ENCODE measurements at places on chromosomes 6 and 20. TPM values are rescaled to one million over a fixed set of nuclear protein-coding genes. Genes with fewer than 3 reads are reported as not detected.

DNA sequence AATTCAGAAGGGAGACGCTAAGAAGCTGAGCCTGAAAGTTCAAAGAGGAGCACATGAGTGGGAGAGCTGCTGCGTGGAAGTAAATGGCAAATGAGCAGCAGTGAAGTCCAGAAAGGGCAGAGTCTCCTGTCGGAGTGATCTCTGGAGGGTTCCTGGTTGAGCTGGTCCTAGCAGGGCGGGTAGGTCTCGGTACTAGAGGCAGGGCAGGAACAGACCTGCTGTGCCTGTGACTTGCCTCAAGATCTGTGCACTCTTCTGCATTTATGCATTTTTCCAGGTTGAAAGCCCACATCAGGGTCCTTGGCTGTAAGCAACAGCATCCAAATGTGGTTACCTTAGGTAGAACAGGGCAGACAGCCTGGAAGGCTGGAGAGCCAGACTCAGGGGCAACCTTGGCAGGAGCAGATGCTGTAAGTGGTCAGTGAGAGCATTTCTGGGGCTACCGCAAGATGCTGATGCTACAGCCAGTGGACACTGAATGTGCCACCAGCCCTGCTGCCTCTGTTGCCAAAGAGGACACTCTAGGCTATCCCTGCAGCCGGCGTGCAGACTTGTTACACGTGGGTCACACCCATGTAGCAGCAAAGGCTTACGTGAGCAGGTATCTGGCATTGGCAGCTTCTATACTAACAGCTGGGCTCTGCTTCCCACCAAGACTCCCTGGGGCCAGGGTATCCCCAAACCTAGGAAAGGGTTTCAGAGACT is 8.4 kb downstream of the DUSP22 start:
- no peak for DNase-seq
- H3K27ac ChIP-seq: no peak overlapping the region
- H3K4me3 ChIP-seq: no peak overlapping the region
- no peaks in the 10 kb centered on the region for H3K4me1 ChIP-seq
- H3K27me3 ChIP-seq: no peaks in the 10 kb centered on the region

DNA sequence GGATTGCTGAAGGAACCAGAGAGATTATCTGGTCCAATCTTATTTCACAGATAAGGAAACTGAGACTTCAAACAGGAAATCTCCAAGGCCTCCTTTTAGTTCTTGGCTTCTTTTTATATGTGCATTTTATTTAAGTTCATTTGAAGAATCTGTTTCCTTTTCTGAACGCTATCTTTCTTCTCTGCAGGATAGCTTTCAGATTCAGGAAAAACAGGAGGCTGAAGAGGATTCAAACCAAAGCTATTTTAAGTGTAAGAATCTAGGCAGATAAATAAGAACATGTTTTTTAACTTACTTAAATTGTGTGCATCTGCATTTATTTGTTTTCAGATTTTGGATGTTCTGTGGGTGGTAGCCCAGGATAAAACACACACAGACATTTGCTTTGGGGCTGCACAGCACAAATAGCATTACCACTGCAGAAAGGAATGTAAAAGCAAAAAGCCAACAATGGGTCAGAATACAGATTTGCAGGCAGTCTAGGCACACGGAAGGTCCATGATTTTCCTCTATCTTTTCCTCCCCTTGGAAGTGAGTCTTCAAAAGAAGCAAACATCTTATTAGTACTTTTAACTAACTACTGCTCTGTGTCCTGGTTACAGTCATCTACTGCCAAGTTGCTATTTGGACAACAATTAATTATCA is 188.8 kb upstream of the TBX18 start:
- H3K4me1 ChIP-seq: no peaks in the 10 kb centered on the region
- H3K27me3 ChIP-seq: no peaks in the 10 kb centered on the region
- DNase-seq: no peak
- no peak overlapping the region for H3K4me3 ChIP-seq
- H3K27ac ChIP-seq: no peak overlapping the region

- H3K36me3 ChIP-seq: no peaks in the 10 kb centered on the region
- peaks cover 4% of the 10 kb centered on the region for H3K4me1 ChIP-seq
- no peak overlapping the region for H3K27ac ChIP-seq
- DNase-seq: no peak
- H3K4me3 ChIP-seq: no peak overlapping the region
These were observed 8.4 kb upstream of the NUP153 start for GRCh38 chr6:17714879-17715851.

Gene BHLHE23
- not detected for total RNA-seq

DNA sequence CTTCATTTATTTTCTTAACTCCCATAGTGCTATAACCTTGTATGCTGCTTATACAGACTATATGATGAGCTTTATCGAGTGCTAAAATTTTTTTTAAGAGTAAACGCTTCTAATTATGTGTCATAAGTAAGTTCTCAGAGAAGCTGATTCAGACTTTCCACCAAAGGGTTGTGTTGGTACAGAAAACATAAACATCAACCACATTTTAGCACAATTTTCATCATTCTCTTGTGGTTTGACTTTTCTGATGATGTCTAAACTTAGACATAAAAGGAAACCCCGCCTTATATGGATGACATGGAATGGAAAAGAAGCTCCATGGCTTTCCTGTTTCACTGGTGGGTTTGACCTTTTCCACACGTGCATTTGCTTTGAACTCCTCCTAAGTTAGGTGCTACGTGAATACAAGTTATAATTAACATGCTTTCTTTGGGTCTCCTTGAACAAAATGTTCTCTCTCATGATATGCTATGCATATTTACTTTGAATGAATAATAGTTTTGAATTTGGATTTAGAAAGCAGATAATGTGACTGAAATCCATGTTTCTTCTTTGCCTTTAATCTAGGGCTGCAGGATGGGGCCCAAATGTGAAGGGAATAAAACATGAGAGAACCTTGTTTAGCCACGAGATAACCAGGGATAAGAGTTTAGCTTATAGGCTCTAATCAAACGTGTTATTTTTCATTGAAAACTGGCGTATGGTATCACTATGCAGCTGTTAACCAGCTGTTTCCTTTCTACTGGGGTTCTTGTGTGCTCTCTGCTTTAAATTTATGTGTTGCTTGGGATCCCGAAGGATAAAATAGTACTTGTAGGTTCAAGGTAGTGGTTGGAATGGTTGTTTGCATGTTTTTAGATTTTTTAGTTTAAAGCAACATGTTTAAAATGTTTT is 127.1 kb upstream of the AHI1 start:
- no peak overlapping the region for H3K27ac ChIP-seq
- H3K36me3 ChIP-seq: no peaks in the 10 kb centered on the region
- DNase-seq: no peak
- peaks cover under 1% of the 10 kb centered on the region for H3K27me3 ChIP-seq
- peaks cover 3% of the 10 kb centered on the region for H3K4me1 ChIP-seq
- H3K4me3 ChIP-seq: no peak overlapping the region

DNA sequence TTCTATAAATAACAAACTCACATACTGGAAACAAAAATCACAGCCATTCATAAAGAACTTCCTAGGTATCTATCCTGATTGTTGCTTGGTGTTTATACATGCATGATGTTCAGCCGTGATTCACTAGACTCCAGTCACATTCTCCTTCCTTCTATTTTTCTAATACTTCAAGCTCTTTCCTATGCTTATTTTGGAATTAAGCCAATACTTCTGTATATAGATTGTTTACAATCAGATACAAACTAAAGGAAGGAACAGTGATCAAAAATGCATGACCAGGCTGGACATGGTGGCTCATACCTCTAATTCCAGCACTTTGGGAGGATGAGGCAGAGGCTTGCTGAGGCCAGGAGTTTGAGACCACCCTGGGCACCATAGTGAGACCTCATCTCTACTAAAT is 377.5 kb upstream of the IRAK1BP1 start:
- no peak overlapping the region for H3K27ac ChIP-seq
- DNase-seq: no peak
- no peak overlapping the region for H3K4me3 ChIP-seq
- H3K27me3 ChIP-seq: no peaks in the 10 kb centered on the region

Gene CST7
- 0.86 TPM for total RNA-seq

Gene ANGPT4
- not detected for total RNA-seq

GRCh38 chr6:71349395-71349794 is 60.8 kb downstream of the OGFRL1 start:
- H3K27me3 ChIP-seq: peaks cover under 1% of the 10 kb centered on the region
- no peak overlapping the region for H3K4me3 ChIP-seq
- H3K27ac ChIP-seq: no peak overlapping the region
- H3K36me3 ChIP-seq: no peaks in the 10 kb centered on the region

GRCh38 chr20:15063081-15063480 is 725.7 kb upstream of the FLRT3 start:
- no peaks in the 10 kb centered on the region for H3K36me3 ChIP-seq
- H3K4me1 ChIP-seq: no peaks in the 10 kb centered on the region
- peaks cover 5% of the 10 kb centered on the region for H3K27me3 ChIP-seq
- DNase-seq: no peak

- no peak overlapping the region for H3K4me3 ChIP-seq
- DNase-seq: no peak
- no peaks in the 10 kb centered on the region for H3K4me1 ChIP-seq
- H3K27me3 ChIP-seq: peaks cover 14% of the 10 kb centered on the region
- H3K36me3 ChIP-seq: no peaks in the 10 kb centered on the region
- no peak overlapping the region for H3K27ac ChIP-seq
These were observed 43.7 kb downstream of the DAAM2 start for GRCh38 chr6:39835821-39836295.

Gene PTK7
- total RNA-seq: 0.82 TPM

- peaks cover 72% of the 10 kb centered on the region for H3K4me1 ChIP-seq
- peak overlapping the region; percentile 91 for H3K27ac ChIP-seq
- DNase-seq: no peak
- H3K27me3 ChIP-seq: no peaks in the 10 kb centered on the region
These were observed 30.4 kb downstream of the SERPINB9 start for GRCh38 chr6:2872423-2873358.

DNA sequence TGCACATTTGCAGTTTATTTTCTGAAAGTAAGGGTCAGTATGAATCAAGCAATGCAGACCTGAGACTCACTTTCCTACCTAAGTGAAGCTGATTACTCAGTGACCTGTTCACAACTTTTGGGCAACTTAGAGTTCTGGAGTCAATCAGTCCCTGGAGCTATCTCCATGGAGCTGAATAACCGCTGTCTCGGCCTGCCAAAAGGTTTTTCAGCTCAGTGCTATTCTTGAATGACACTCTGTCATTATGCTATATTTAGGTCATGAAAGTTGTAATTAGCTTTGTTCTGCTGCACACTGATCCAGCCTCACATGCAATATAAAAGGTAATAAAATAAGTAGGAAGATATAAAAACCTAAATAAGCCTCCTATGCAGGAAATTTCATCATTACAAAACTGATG is 356.0 kb downstream of the BMP2 start:
- DNase-seq: no peak
- no peak overlapping the region for H3K27ac ChIP-seq
- H3K27me3 ChIP-seq: no peaks in the 10 kb centered on the region
- H3K4me3 ChIP-seq: no peak overlapping the region
- no peaks in the 10 kb centered on the region for H3K36me3 ChIP-seq
- no peaks in the 10 kb centered on the region for H3K4me1 ChIP-seq

DNA sequence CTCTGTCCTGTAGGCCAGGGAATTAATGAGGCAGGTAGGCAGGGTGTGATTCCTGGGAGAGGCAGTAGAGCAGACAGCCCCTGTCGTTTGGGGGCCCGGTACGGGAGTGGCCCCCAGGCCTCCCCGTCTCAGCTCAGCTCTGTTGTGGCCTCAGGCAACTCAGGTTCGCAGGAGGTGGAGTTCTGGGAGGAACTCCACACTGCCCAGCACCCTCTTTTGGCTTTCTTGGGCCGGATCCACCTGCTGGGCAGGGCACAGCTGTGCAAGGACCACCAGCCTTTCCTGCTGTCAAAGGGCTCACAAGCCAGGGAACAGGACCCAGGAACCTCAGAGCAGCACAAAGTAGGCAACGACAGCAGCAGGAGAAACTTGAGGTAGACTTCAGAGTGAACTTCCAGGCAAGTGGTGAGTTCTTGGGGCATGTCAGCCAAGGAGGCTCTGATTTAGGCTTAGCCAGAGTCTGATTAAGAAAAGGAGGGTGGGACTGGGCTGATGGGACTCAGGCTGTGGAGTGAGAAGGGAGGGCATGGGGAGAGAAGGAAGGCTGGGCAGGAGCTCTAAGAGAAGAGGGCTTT is 36.9 kb downstream of the RAB44 start:
- H3K27me3 ChIP-seq: no peaks in the 10 kb centered on the region
- H3K4me1 ChIP-seq: peaks cover 37% of the 10 kb centered on the region
- H3K27ac ChIP-seq: peak overlapping the region; percentile 65
- H3K4me3 ChIP-seq: peak overlapping the region; percentile 72
- DNase-seq: no peak

GRCh38 chr6:135581211-135581610 is 83.7 kb upstream of the AHI1 start:
- H3K4me3 ChIP-seq: no peak overlapping the region
- no peaks in the 10 kb centered on the region for H3K27me3 ChIP-seq
- peaks cover 8% of the 10 kb centered on the region for H3K4me1 ChIP-seq
- no peak for DNase-seq
- H3K36me3 ChIP-seq: no peaks in the 10 kb centered on the region
- no peak overlapping the region for H3K27ac ChIP-seq

GRCh38 chr6:33577106-33577535 is 3.0 kb downstream of the BAK1 start:
- H3K27ac ChIP-seq: peak overlapping the region; percentile 56
- peaks cover 45% of the 10 kb centered on the region for H3K4me1 ChIP-seq
- DNase-seq: no peak
- H3K36me3 ChIP-seq: peaks cover 44% of the 10 kb centered on the region
- H3K27me3 ChIP-seq: no peaks in the 10 kb centered on the region

DNA sequence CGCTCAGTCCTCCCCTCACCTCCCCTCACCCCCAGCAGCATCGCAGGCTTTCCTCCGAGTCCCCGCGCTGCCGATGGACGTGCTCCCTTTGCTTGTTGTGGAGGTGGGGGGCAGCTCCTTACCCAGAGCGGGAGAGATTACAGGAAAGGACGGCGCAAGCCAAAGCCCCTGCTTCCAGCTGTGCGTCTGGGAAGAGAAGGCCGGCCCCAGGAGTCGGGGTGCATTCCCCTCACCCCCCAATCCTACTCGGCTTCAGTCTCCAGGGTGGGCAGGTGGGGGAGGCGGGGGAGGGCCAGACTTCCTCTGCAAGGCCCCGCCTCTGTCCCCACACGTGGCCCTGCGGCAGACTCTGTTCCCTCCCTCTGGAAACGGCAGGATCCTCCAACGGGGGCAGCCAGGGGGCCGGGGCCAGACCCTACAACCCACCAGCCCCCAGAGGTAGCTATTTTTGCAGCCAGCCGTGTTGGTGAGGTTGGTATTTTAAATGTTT is 43.6 kb downstream of the NTSR1 start:
- peaks cover 12% of the 10 kb centered on the region for H3K27me3 ChIP-seq
- H3K36me3 ChIP-seq: no peaks in the 10 kb centered on the region
- no peak overlapping the region for H3K4me3 ChIP-seq
- H3K4me1 ChIP-seq: no peaks in the 10 kb centered on the region
- H3K27ac ChIP-seq: no peak overlapping the region
- no peak for DNase-seq

GRCh38 chr20:57564180-57564802 is 3.4 kb downstream of the PCK1 start:
- no peak overlapping the region for H3K4me3 ChIP-seq
- DNase-seq: no peak
- H3K27me3 ChIP-seq: peaks cover 17% of the 10 kb centered on the region

Gene SNAP25
- not detected for total RNA-seq

Gene SPATS1
- total RNA-seq: not detected

Gene BTN1A1
- 0.46 TPM for total RNA-seq

Gene ZNF337
- 15.5 TPM for total RNA-seq

Gene WFDC2
- not detected for total RNA-seq

- no peak overlapping the region for H3K4me3 ChIP-seq
- no peaks in the 10 kb centered on the region for H3K27me3 ChIP-seq
These were observed 67.5 kb upstream of the PRL start for GRCh38 chr6:22364306-22364705.

Gene CDSN
- not detected for total RNA-seq

Measured in activated B cell treated with CpG ODN at 0.5 μM for 24 hours (primary cell).